ENCODE measurements at places on chromosomes 16 and 17.

GRCh38 chr17:19303367-19303776 is 59.2 kb downstream of the B9D1 start:
- DNase-seq: no peak

- DNase-seq: no peak
Observed at GRCh38 chr16:35908942-35909341, 2449.5 kb downstream of the TP53TG3F start.

DNA sequence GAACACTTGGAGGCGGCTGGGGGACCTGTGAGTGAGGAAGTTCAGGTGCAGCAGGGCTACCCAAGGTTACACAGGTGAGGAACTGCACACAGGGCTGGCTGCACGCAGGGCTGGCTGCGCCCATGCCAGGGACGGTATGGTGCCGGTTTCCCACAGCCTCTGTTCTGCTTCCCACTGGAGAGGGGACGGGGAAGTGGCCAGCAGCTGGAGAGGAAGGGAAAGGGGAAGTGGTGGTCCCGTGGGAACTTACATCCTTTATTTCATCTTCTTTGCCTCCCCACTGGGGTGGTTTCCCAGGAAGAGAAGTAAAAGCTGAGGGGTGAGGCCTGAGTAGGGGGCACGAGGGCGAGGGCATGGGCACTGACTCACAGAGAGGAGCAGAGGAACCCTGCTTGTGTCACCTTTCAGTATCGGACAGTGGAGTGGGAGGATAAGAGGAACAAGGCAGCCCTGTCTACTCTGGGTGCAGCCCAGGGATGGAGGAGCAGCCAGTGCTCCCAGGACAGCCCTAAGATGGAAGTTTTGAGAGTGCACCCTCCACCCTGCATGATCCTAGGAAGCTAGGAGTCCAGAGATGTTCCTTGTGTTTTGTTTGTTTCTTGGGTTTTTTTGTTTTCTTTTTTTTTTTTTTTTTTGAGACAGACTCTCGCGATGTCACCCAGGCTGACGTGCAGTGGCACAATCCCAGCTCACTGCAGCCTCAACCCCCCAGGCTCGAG is 25.5 kb upstream of the CDH1 start:
- DNase-seq: no peak

DNA sequence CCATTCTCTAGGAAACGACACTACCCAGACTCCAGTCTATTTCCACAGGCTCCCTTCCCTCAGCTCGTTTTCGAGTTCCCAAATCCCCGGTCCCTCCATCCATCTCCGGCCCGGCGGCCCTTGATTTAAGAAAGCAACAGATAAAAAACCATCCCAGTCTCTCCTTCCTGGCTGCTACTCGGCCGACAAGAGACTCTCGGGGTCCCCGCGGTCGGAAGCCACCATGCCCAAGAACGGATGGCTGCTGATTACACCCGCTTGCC is 182 bp downstream of the RPL26 start:
- DNase-seq: no peak

- peak; percentile 65 for DNase-seq
Observed at GRCh38 chr16:1963806-1964505, 670 bp downstream of the RPS2 start.

- DNase-seq: no peak
Observed at GRCh38 chr16:51449441-51449840, 298.4 kb upstream of the SALL1 start.

DNA sequence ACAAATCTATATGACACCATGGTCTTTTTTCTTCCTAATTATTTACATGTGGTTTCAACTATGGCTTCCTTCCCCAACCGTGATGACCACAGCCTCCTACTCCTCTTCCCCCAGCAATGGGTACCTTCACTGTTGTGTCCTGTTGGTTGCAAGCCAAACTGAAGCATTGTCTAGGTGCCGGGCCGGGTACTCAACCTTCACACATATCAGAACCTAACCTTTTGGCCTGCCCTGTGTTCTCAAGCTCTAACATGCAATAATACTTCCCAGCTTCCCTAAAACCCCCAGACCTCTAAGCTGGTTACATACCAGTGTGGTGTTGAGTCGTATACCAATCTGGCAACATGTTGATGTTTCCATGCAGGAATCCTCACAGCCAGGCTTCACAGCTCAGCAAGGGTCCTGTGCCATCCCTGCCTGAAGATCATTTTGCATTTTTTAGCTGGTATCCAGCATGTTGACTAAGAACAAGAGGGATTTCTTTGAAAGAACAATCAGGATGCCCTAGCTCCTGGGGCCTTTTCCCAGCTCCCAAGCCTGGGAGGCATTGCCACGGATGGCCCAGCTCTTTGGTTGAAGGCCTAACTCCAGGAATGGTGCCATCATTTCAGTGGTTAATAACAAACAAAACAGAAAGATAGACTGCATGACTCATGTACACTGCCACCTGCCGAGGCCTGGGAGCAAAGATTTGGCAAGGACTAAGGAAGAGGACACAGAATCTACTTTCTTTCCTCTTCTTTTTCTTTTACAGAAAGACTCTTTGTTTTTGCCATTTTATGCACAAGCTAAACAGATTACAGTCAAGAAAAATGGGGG is 373.7 kb upstream of the SALL1 start:
- no peak for DNase-seq

- DNase-seq: no peak
Observed at GRCh38 chr16:29644338-29644857, 18.6 kb upstream of the SPN start.

- DNase-seq: no peak
Observed at GRCh38 chr17:82018152-82018988, 4.3 kb downstream of the CENPX start.

DNA sequence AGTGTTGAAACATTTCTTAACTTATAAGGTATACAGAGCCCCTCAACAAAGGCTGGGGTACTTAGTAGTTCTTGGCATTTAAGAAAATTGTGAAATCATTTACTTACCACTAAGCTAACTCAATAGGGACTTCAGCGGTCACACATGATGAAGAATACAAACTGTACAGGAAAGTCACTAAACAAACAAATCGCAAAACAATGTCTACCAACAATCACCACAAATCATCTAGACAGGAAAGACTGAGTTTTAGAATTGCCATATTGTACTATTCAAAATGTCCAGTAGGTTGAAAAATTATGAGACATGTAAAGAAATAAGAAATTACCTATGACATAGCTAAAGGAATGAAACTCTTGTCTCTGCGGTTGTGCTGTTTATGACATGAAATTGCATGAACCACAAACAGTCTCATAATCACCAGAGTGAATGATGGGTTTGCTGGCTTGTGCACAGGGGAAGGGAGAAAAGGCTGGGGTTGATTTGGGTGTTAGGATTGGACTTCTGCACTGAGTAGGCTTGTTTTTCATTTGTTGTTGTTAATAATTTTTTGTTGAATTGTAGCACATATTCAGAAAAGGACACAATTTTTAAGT is 441.1 kb upstream of the MON1B start:
- DNase-seq: no peak

DNA sequence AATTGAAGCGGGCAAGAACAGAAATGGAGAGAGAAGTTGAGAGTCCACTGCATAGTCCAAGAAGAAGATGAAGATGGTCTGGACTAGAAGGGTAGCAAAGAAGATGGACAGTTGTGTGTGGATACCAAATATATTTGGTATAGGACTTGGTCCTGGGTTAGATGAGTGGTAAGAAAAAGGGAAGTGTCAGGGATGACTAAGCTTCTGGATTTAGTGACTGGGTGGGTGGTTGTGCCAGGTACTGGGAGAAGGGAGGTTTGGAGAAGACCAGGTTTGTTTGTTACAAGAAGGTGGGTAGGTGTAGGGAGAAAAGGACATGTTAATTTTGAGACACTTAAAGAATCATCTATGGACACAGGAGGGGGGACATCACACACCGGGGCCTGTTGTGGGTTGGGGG is 5.4 kb downstream of the VMP1 start:
- no peak for DNase-seq

GRCh38 chr16:85912211-85912974 is 13.4 kb downstream of the IRF8 start:
- DNase-seq: no peak
